A549 (cell line): ENCODE measurements at places on chromosomes 16 and 17. TPM values are rescaled to one million over a fixed set of nuclear protein-coding genes. Genes with fewer than 3 reads are reported as not detected.
A peak's percentile ranks its signal among the peaks of the same experiment; 100 is the strongest.

The ITGA3 gene
- polyA plus RNA-seq, result 248 to 268 TPM (median 256 TPM) in 3 replicates

DNA sequence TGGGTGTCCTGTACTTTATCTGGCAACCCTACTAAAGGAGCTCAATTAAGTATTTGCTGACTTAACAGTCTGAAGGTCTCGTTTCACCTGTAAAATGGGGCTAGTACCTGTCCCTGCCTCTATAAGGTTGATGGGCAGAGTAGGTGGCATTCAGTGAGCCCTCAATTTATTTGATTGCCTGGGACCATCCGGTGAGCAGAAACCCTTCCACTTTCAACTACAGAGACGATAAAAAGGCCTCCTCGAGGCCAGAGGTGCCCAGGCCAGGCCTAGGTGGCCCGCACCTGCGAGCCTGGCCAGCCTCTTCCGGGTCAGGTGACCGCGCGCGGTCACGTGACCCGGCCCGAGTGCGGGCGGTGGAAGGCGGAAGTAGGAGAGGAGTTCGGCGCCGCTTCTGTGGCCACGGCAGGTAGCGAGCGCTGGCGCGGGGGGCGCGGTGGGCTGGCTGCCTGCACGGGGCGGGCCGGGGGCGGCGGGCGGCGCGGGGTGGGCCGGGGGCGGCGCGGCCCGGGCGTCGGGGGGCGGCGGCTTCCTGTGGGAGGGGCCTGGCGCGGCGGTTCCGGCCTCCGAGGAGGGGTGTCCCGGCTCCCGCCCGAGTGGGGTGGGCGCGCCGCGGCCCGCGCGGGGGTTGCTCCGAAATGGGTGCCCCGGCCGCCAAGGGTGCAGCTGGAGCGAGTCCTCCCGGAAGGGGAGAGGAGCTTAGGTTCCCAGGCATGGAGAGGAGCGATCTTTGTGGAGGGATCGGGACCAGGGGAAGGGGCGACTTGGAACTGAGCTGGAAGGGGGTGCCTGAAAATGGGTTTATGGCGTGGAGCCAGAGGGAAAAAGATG is at the start of gene WWP2:
Gene WWP2 (plus strand): TSS at position 350 of the 831 bp plus-strand sequence. CDS start 24,679 bp downstream, outside the sequence.
- peak; percentile 82 for DNase-seq

- no peak for DNase-seq
Observed at GRCh38 chr16:85142771-85143211, 30.5 kb upstream of the CIBAR2 start.

GRCh38 chr17:21174186-21174585 is 39.8 kb downstream of the TMEM11 start:
- no peak for DNase-seq

DNA sequence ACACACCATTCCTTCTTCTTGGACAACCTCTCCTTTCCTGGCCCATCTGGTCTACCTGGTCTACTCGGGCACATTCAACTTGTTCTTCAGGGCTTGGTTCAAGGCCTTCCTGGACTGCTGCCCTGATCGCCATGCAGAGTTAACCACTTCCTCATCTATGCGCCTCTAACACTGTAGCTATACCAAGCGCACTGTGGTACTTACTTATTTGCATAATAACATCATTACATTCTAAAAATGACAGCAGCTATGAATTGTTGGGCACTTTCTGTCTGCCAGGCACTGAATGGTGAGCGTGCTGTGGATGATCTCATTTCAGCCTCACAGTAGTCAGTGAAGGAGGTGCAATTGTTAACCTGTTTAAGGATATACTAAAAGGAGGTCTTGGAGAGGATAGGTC is 66.9 kb upstream of the SDK2 start:
- no peak for DNase-seq

DNA sequence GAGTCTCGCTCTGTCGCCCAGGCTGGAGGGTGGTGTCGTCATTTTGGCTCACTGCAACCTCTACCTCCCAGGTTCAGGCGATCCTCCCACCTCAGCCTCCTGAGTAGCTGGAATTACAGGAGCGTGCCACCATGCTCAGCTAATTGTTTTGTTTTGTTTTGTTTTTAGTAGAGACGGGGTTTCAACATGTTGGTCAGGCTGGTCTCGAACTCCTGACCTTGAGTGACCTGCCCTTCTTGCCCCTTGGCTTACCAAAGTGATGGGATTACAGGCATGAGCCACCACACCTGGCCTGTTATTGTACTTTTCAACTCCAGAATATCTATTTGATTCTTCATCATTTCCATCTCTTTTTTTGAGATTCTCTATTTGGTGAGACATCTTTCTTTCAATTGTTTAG is 9.0 kb upstream of the ADORA2B start:
- DNase-seq, result no peak

GRCh38 chr17:8862213-8863056 is 5.0 kb downstream of the PIK3R6 start:
- DNase-seq, result no peak

GRCh38 chr17:78448356-78448993 is 70.0 kb downstream of the PGS1 start:
- no peak for DNase-seq

DNA sequence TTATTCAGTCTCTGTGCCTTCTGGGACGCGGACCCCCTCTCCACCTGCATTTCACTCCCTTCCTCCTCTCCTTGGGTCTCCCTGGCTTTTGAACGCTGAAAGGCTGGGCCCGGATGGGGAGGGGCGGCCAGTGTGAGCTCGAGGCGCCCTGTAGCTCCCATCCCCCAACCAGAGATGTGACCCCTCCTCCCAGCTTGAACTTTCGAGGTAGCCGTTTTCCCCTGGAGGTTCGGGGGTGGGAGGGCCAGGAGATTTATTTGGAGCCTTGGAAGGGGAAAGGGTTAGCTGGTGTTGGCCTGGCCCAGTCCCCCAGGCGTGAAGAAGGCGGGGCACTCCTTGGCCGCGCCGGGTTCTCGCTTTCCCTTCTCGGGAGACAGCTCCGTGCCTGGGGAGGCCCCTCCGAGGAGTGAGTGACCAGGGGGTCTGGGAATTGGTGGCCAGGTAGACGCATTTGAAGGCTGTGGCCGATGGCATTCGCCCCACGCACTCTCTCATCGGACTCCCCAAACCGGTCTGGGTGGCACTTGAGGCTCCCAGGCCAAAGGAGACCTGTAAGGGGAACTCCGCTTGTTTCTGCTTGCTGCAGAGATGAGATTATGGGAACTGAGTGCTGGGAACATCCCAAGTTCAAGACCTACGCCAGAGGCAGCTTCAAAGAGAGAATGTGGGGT is 942 bp downstream of the LDAF1 start:
- no peak for DNase-seq

DNA sequence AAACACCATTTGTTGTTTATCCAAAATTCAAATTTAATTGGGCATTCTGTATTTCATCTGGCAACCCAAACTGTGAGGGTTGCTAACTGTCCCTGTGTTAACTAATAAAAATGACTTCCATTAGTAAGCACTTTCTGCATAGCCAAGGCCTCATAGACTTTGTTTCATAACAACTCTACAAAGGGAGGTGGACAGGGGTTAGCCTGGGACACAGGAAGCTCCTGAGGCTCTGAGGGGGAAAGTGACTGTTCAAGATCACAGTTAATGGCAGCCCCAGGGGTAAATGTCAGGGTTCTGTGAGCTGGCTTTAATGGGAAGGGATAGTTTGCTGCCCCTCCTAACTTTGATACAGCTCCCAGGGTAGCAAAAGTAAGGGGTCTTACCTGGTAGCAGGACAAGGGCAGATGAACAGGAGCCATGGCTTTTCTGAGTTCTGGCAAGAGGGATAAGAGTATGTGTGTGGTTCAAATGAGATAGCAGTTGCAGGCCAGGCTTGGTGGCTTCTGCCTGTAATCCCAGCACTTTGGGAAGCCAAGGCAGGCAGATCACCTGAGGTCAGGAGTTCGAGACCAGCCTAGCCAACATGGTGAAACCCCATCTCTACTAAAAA is 2.2 kb downstream of the HEATR9 start:
- DNase-seq, result no peak

The MYH8 gene
- not detected in 3 replicates for polyA plus RNA-seq

DNA sequence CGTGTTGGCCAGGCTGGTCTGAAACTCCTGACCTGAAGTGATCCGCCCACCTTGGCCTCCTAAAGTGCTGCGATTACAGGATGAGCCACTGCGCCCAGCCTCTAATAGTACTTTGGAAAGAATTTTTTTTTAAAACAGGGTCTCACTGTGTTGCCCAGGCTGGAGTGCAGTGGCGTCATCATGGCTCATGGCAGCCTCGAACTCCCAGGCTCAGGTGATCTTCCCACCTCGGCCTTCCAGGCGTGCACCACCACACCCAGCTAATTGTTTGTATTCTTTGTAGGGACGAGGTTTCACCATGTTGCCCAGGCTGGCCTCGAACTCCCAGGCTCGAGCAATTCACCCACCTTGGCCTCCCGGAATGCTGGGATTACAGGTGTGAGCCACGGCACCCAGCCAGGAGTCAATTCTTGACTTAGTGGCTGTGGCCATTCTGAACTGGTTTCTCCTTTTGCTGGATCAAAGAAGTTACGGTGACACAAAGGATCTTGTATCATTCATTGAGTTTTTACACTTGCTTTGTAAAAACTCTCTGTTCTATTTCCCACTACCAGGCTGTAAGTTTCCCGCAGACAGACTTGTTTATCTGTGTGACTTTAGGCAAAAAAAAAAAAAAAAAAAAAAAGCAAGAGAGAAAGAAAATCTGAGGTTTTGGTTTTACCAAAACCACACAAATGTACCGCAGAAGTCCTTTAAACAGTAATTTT is 12.7 kb upstream of the COTL1 start:
- no peak for DNase-seq

DNA sequence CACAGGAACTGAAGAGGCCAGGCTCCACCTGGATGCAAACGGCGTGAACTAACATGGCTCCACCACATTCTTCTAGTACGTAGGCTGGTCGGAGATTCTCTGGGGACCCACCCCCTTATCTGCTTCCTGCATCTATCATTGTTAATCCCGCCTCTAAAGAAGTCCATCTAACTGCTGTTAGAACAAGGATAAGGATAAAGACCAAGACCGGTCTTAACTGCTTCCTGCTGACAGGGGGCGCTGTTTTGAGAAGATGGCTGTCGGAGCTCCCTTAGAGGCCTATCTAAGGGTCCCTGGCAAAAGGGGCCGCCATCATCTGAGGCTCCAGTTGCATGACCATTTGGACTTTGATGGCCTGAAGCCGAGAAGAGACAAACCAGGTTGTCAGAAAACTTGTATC is 25.8 kb upstream of the TNFSF12 start:
- no peak for DNase-seq

The CANT1 gene
- 63.4 to 67.6 TPM (median 66.8 TPM) in 3 replicates for polyA plus RNA-seq

The CPHXL2 gene
- not detected in 3 replicates for polyA plus RNA-seq

GRCh38 chr17:62720126-62720850 is 87.8 kb downstream of the MARCHF10 start:
- peak; percentile 55 for DNase-seq

The ACAP1 gene
- polyA plus RNA-seq, result 1.3 to 2.1 TPM (median 1.4 TPM) in 3 replicates

The CHST5 gene
- polyA plus RNA-seq, result 0.08 TPM in 2 of 3 replicates, not detected in the other

DNA sequence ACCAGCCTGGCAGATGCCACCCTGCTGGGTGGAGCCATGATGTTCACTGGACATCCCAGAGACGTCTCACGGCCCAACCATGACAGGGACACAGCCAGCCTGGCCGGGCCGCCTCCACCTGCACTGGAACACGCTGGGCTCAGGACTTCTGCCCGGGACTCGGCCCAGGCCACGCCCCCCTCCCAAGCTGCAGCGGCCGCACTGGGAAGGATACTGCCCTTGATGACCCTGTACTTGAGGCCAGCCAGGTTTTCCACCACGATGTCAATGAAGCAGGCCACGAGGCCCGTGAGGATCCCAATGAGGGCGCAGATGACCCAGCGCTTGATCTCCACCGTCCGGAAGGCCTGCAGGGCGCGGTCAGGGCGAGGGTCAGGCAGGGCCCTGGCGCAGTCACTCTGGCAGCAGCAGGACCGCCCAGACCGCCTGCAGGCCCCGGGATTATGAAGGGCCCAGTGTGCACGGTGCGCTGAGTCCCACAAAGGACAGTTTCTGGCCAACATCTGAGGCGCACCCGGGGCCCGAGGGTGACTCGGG is 14.2 kb downstream of the CLCN7 start:
- DNase-seq, result no peak
